ENCODE measurements at places on chromosomes 6 and 20. TPM values are rescaled to one million over a fixed set of nuclear protein-coding genes. Genes with fewer than 3 reads are reported as not detected.

Gene PRDM13
- total RNA-seq, result 0.83 TPM

Gene PBOV1
- total RNA-seq, result not detected

Gene GNAS-AS1
- total RNA-seq, result not detected

Gene FGD2
- total RNA-seq, result not detected

Gene GPSM3
- total RNA-seq, result 0.47 TPM

Gene TRIM15
- total RNA-seq, result not detected

Gene PLAGL2
- total RNA-seq, result 16.3 TPM

Gene SRMS
- 0.12 TPM for total RNA-seq

Gene SLC22A7
- total RNA-seq, result not detected

Gene EDEM2
- total RNA-seq, result 57.2 TPM

Gene SLPI
- 15.1 TPM for total RNA-seq

Gene SEMG1
- total RNA-seq, result not detected

Gene TRIM31
- 0.85 TPM for total RNA-seq

Gene TNFRSF6B
- total RNA-seq, result 0.97 TPM

Gene CLDN20
- not detected for total RNA-seq

Gene RPS10
- 2,034 TPM for total RNA-seq

Gene PRR3
- 17.2 TPM for total RNA-seq

Gene ZNF334
- not detected for total RNA-seq

Gene SMOC2
- total RNA-seq, result not detected

Gene ALDH8A1
- total RNA-seq, result 0.10 TPM

Gene SKIC2
- total RNA-seq, result 21.3 TPM

Gene SCGN
- 0.36 TPM for total RNA-seq

Gene CTCFL
- not detected for total RNA-seq

Gene DST
- total RNA-seq, result 55.0 TPM

Gene TBC1D32
- 1.3 TPM for total RNA-seq

Gene RAET1E
- 2.8 TPM for total RNA-seq

Gene CRISP1
- not detected for total RNA-seq

Gene VGLL2
- not detected for total RNA-seq

Gene HAO1
- total RNA-seq, result not detected

Gene GSTA2
- not detected for total RNA-seq

Gene PSORS1C2
- total RNA-seq, result not detected

Gene SLC24A3
- not detected for total RNA-seq

Gene GRM1
- total RNA-seq, result 0.02 TPM

Gene SUMO4
- total RNA-seq, result not detected

Gene ID1
- total RNA-seq, result 370 TPM

Gene LY6G6F
- total RNA-seq, result not detected

Gene COL19A1
- not detected for total RNA-seq

Gene PROKR2
- not detected for total RNA-seq

Gene NRN1
- total RNA-seq, result 0.59 TPM

Data from A549 treated with Hydrocortisone at 1 μM for 4 hours (cell line).